Esophagus squamous epithelium (tissue), 5 donors: ENCODE measurements at places on chromosomes 4 and X. TPM values are rescaled to one million over a fixed set of nuclear protein-coding genes. Genes with fewer than 3 reads are reported as not detected.

DNA sequence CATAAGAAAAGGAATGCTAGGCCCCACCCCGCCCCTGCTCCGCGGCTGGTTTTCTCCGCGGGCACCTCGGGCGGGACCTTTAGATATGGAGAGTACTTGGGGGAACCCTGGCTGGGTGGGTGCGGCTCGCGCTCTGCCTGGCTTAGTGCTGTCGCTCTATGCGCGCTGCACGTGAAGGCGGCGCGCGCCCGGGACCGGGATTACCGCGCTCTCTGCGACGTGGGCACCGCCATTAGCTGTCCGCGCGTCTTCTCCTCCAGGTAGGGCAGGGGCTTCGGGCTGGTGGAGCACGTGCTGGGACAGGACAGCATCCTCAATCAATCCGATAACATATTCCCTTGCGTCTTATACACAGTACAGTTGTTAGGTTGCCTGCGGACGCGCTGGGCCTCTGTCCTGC lies 56.0 kb downstream of the MAGEB10 start:
- no peak for DNase-seq

DNA sequence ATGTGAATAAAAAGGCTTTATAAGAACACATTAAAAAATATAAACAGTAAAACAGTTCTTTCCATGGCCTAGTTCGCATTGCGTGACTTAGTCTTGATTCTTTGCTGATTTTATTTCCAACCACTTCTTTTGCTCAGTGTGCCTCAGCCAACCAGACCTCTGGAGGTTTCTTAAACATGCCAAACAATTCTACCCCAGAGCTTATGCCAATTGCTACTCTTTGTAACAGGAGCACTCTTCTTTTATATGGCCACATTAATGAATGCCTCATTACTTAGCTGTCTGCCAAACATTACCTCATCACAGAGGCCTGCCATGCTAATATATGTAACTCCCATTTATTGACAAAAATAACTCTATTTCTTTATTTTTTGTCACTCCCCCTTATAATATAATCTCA lies 202.3 kb downstream of the NDST4 start:
- no peak for DNase-seq

DNA sequence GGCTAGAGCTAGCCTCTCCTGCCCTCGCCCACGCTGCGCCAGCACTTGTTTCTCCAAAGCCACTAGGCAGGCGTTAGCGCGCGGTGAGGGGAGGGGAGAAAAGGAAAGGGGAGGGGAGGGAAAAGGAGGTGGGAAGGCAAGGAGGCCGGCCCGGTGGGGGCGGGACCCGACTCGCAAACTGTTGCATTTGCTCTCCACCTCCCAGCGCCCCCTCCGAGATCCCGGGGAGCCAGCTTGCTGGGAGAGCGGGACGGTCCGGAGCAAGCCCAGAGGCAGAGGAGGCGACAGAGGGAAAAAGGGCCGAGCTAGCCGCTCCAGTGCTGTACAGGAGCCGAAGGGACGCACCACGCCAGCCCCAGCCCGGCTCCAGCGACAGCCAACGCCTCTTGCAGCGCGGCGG lies at the start of gene AR:
AR (plus strand) TSS at position 204 of the 400 bp plus-strand sequence. CDS start 1,126 bp downstream, outside the sequence.
- DNase-seq: no peak

DNA sequence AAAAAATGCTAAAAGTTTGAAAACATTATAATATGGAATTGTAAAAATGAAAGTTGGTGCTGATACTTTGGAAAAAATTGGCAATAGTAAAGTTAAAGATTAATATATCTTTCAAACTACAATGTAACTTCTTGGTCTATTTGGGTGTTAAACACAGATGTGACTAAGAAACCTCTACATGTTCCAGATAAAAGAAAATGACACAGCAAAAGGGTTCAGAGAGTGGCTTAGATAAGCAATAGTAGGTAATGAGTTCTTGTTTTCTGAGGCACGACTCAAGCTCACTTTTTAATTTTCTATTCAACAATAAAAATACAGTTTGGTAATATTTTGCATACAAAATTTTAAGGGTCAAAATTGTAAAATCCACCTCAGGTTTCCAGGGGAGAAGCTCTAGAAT lies 292.7 kb downstream of the GALNTL6 start:
- no peak for DNase-seq

GRCh38 chr4:97104006-97104405 lies 1039.3 kb downstream of the STPG2 start:
- DNase-seq: no peak

DNA sequence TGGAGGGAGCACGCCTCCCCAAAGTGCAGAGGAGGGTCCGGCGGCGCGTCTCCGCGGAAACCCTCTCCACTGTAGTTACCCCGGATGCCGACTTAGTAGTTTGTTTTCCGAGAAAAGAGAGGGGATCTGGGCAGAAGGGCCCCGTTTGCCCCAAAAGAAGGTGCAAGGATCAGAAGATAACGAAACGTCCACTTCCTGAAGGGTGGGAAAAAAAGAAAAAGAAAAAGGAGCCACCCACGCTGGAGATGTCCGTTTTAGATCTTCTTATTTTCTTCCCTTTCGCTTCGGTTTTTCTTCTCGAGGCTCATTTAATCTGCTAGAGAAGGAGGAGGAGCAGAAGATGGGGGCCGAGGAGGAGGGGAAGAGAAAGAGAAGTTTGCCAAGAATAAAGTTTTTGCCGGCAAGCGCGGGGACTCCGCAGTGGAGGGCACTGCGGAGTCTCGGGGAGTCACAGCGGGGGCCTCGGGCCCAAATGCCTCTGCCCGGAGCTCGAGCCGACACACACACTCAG lies 517 bp downstream of the LEF1 start:
- no peak for DNase-seq

DNA sequence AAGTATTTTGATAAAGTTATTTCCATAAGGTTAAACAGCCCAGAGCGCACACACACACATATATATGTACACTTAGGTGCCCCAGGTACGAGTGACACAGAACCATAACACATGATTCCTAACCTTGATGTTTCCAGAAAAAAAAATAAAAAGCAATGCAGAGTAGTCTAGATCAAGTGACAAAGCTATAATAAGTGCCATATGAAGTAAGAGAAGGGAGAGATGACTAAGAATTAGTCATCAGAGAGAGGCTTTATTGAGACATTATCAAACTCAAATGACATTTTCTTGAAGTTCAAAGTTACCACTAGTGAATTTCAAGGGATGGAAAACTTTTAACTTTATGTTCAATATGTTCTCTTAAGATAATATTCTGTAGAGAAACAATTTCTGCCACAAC lies 215.0 kb downstream of the HTR2C start:
- DNase-seq: no peak

GRCh38 chrX:41671082-41671481 lies 17.7 kb upstream of the GPR34 start:
- no peak for DNase-seq

DNA sequence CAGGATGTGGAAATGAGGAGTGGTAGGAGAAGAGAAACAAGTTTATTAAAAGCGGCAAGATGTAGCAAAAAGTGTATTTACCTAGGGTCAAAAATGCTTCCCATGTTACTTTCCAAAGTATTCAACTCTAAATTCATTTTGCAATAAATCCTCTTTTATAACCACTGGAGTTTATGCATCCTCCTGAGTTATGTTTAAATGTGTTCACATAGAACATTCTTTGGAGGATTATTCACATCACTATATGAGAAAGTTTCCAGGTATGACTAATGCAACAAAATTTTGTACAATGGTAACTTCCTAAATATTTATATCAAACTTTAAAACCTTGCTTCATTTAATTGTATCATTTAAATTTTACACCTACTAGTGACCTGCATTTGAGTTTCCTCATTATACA lies 870.6 kb upstream of the SLIT2 start:
- no peak for DNase-seq

DNA sequence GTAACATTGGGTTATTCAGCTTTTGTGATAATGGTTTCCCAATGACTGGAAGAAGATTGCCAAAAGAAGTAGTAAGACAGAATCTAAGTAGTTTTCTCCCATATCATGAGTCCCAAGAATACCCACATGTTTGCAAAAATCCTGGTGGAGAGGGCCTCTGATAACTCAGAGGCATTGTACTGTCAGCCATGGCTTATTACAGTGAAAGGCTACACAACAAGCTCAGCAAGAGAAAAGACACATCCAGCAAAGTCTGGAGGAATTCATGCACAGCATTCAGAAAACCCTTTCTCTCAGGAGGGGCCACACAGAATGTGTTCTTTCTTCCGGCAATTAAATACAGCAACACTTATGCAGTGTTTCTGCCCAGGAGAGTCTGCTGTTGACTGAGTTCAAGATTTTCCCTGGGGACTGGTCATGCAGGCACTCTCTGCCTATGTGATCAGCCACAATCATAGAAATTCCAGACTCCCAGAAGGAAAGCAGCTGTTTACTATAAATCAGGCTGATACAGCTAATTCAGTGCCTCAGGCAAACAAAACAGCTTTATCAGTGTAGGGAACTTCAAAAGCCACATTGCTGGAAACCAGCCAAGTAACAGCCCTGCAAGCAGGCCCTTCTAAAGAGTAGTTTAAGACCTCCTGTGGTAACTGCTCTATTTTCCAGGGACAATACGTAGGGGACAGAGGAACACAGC lies 937.1 kb downstream of the CCSER1 start:
- DNase-seq: no peak

DNA sequence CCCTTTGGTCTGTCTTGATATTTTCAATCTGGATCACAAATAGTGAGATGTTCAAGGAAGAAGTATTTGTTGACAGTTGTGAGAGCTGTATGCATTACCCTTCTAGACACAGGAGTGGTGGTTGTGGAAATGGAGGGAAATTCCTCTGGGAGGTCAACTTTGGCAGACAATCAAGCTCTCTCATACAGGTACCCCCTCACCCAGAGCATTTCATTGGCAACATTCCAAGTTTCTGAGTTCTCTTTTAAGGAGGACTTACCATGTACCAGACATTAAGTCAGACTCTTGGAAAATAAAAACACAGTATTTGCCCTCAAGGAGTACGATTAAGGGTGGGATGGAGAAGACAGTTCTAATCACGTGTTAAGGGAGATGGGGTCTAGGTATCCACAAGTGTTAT lies 45.3 kb downstream of the KLHL15 start:
- no peak for DNase-seq

DNA sequence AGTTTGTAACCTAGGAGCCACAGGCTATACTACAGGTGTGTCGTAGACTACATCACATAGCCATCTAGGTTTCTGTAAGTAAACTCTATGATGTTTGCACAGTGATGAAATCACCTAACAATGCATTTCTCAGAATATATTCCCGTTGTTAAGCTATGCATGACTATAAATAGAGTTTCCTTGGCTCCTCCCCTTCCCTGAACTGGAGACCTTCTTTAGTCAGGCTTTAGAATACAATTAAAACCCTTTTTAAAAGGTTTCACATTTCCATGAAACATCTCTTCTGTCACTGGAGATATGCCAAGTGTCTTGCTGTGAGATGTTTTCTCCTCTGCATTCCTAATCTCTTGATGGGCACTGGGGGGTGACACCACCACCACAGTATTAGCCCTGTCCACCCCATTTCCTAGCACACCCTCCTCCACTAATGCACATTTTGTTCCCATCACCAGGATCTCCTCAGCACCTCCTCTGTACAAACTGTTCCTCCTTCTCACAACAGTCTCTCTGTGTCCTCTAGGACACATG lies 334.6 kb upstream of the CPEB2 start:
- no peak for DNase-seq

DNA sequence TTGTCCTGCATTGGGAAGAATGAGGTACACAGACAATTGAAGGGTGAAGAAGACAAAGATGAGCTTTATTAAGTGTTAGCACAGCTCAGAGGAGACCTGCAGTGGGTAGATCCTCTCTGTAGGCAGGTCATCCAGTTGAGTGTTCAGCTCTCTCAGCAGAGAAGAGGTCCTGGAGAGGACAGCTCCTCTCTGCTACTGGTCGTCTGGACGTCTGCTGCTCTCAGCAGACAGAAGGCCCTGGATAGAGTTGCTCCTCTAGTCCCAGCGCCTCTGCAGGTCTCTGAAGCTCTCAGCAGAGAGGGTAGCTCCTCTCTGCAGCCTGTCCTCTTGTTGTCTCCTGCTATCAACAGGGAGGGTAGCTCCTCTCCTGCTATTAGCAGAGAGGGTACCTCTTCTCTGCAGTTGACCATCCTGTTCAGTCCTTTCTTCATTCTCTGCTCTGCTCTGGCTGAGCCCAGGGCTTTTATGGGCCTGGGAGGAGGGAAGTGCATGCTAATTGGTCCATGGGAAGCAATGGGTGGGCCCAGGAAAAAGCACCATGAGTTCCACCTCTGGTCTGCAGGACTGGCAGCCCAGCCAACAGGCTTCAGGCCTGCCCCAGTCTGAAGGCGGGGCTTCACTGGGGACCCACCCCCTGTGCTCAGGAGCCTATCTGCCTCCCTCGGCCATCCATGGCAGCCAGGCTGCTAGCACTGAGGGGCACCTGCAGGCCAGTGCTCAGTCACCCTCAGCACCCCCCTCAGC lies 54.1 kb upstream of the IBSP start:
- no peak for DNase-seq

The CT45A10 gene
- not detected for total RNA-seq

The MOB1B gene
- total RNA-seq: 17.9 TPM

The NSD2 gene
- 31.9 TPM for total RNA-seq

The USP26 gene
- total RNA-seq: not detected

The TBC1D8B gene
- total RNA-seq: 3.4 TPM
